ENCODE measurements at places on chromosomes 16 and 17.

- DNase-seq = no peak
Observed at GRCh38 chr16:73125850-73126524, 78.1 kb upstream of the ZFHX3 start.

GRCh38 chr17:80327518-80327917, 66.9 kb downstream of the RNF213 start:
- no peak for DNase-seq

- no peak for DNase-seq
Observed at GRCh38 chr17:16199093-16199492, 16.2 kb downstream of the NCOR1 start.

GRCh38 chr17:81528384-81528650, 140 bp downstream of the FSCN2 start:
- no peak for DNase-seq

DNA sequence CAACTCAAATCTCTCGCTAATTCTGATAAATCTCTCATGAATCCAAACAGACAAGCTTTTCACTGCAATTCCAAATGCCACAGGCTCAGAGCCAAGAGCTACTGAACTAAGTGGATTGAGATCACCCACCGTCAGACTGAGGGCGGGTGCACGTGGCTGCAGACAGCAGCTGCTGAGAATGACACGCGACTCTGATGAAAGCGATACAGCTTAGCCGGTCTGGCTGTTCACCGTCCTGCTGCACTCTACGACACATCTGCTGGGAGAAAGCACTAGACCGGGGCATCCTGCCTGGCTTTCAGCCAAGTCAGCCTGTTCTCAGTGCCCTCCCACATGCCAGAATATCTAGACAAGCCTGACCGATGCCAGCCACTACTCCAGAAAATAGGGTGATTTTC, 42.6 kb downstream of the KLHDC4 start:
- DNase-seq = no peak

- no peak for DNase-seq
Observed at GRCh38 chr16:63925221-63925620, 1196.6 kb downstream of the CDH11 start.

Measured in stimulated activated CD4-positive, alpha-beta T cell treated with anti-CD3 and anti-CD28 coated beads, TNF-alpha, amount 100 ng/mL, for 48 hours (primary cell).